KBM-7 (cell line): ENCODE measurements at places on chromosomes 3 and 15.

DNA sequence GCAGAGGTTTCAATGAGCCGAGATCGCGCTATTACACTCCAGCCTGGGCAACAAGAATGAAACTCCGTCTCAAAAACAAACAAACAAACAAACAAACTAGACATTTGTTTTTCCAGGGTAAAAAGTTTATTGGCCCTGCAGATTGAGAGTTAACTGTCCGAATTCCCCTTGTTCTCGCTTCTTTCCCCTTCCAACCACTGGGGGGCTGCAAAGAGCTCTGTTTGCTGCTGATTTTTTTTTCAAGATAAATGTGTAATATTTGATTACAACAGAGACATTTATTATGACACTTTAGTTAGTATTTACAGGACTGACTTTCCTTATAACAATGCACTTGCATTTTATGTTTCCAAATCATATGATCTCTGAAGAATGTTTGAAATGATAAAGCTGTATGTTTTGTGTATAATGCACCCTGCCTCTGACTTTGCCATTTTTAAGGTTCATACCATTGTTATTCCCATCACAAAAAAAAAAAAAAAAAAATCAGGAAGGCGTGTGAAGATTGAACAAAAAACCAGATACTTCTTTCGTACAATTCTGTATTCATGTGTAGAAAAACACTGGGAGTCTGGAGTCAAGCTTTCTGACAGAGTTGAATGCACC is 2.8 kb downstream of the CLSTN2 start:
- DNase-seq, result peak; percentile 41

DNA sequence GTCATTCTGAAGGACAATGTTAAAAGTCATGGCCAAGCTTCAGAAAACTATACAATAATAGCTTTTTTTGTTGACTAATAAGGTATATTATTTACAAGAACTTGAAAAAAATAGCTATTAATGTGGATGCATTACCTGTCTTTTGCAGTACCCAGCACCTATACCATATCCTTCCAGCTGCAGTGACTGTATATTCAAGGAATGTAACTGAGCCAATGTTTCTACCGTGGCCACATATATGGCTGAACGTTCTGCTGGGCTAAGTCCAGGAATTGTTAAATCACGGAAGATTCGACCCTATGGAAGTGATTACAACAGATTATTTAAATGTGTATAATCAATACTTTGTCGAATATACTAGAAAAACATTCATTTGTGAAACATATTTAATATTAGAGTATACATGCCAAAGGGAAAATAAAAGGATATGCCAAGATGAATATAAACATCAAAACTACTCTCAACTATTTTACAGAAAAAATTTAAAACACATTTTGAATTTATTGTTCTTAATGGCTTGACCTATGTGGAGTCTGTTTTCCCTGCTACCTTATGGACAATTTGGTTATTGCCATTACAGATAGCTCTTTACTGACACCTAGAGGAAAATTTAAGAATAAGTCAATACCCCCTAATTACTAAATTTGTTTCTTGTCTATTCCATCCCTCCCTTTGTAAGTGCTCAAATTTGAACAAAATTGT is 17.6 kb downstream of the ACAD11 start:
- peak; percentile 80 for DNase-seq

DNA sequence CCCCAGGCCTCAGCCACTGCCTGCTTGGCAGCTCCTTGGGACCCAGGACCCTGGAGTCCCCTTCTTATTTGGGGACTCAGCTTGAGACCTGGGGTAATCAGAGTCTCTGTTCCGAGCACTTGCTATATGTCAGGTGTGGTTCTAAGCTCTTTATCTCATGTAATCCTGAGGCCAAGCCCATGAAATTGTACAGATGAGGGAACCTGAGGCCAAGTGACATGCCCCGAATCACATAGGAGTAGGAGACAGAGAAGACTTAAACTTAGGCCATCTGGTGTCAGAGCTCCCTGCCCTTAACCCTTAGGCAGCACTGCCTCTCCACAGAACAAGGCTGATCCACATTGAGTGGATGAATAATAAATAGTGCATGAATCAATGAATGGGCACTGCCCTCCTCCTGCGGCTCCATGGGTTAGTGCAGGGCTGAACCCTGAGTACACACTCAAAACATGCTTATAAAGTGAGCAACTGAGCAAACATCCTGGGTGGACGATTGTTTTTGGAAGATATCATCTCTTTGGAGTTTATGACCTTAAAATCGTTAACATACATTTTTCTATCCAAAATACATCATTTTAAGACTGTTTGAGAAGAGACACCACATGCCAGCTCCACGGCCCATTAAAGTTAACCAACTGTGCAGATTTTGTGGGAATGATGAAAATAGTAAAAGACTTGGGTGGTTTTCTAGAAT is 33.2 kb upstream of the IQSEC1 start:
- no peak for DNase-seq

DNA sequence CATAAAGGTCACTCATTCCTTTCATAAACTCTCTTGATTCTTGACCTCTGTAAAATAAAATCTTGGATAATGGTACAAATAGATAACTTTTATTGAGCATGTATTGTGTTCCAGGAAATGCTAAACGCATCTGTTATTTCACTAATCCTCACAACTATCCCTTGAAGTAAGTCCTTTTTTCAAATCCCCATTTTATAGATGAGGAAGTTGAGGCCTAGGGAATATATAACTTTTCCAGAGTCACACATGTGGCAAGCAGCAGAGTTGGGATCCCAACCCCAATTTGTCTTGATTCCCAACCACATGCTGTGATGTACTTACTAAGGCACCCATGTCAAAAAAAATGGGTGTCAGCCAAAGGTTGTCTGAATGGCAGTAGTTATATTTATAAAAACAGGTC is 6.3 kb downstream of the VPS39 start:
- no peak for DNase-seq

DNA sequence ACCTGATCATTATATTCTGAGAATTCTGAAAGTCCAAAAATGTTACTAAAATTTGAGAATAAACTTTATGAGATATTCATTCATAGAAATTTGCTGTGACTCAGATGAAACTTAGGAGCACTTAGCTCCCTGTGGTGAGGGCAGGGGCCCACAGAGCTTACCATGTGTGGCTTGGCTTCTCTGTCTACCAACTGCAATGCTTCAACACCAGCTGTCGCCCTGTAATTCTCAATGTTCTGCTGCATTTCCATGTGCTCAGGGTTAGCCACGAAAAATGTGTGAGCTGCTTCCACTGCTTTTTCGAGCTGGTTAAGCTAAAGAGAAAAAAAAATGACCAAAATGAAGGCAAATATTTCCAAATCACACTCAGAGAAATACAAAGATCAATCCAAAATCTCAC is 125.6 kb downstream of the P3H2 start:
- no peak for DNase-seq

DNA sequence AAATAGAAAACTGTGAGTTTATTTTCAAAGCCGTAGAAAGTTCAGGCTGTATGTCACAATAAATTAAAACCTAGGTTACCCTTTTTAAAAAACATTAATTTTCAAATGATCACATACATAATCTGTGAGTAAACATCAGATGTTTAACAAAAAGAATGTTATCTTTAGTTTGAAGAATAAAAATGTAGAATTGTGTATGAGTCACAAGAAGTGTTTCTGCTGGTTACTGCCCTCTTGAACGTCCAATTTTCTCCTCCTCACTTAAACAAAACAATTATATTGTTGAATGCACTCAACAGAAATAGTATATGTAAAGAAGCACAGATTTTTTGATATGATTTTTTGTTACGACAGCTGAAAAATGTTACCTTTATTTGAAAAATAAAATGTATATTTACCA is 855.1 kb downstream of the ROBO1 start:
- DNase-seq, result no peak

DNA sequence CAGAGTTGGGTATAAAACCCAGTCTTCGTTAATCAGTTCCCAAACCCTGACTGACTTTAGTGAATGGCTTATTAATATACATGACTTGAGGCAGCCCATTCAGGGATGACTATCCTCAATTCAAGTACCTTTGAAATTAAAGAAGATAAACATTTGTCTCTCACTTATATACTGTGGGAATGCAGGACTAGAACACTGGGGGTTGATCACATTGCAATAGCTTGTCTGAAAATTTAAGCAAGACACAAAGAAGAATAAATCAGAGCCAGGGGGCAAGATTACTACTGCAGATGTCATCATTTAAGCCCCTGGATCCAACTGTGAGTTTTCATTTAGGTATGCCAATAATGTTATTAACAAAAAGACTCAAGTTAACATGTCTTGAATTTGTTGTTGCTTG is 647.7 kb downstream of the ZPLD1 start:
- DNase-seq, result no peak

DNA sequence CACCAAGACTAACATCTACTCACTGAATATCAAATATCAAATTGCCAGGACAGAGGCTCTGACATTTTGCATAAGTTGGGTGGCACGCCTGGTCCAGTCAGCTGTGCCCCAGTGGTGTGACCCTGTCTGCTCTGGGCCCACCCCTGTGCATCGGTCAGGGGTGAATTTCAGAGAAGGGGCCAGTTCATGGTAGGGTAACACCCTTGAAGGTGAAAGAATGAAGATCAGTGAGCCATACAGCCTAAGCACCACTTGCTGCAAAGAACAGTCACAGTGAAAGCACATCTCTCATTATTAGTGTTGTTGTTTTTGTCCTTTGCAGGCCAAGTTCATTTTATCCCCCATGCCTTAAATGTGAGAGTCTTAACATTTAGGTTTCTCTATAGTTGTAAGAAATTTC is 86.8 kb downstream of the MYRIP start:
- no peak for DNase-seq

DNA sequence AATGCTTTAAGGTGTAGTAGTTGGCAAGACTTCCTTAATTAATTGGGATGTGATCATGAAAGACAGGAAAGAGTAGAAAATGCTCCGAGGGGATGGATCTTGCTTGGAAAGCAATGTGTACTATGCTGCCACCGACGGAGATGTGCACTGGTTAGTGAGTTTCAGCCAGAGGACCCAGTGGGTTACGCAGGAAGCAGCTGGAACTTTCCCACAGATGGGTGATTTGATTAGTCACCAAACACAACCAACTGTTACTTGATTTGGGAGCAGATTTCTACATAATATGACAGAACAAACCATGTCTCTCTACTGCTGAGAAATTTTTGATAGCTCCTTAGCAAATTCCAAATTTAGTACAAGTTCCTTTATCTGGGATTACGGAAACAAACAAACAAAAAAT is 245.4 kb upstream of the MCTP2 start:
- no peak for DNase-seq

GRCh38 chr15:58568157-58568571 is 136.4 kb downstream of the LIPC start:
- peak; percentile 90 for DNase-seq

- no peak for DNase-seq
Measured at GRCh38 chr3:194100856-194101390, 35.0 kb upstream of the HES1 start.

DNA sequence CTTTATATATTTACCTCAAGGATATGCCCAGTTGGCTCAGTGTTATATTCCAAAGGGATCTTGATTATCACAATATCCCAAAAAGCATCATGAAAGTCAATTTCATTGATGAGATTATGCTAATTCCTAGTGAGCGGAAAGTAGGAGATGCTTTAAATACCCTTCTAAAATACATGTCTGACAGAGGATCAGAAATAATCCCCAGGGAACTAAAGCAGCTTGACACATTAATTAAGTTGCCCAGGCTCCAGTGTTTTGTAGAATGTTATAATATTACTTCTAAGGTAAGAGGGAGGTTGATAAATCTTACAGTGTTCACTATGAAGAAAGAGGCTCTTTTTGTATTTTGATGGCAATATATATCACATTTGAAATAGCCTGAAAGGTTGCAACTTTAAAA is 767.5 kb upstream of the ROBO1 start:
- no peak for DNase-seq

DNA sequence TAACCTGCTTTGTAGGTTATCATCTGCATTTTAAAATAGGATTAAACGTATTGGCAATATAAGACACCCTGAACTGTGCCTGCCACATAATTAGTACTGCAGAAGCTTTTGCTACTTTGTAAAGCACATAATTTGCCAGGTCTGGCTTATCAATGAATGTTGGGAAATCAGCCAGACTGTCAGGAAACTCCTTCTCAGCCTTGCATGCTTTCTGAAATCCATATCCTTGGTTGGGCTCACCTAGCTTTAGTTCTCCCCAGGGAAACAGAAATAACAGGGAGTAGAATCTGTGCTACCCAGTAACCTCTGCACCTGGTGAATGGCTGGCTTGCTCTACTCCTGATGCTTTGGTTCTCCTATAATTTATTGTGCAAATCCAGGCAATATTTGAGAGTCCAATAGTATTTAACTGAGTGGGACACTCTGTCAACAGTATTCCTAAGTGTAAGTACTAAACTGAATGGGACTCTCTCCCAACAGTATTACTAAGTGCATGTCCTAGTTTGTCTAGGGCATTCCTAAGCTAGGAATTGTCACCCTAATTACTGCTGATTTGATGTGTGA is 354.5 kb downstream of the WDR72 start:
- no peak for DNase-seq

DNA sequence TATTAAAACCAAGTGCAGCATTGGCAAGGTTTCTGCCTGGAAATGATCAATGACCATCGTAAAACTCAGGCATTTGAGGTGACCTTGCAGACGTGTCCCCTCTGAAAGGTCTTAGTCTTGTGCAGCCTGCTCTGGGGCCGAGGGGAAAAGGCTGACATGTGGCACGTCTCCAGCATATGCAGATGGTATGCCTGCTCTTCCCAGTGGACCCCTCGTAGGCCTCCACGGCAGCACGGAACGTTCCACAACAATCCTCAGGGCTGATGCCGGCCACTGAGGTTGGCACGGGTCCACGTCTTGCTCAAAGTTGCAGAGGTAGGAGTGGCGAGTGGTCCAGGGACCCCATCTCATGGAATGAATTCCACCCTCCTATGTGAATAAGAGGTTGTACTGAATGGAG is 247.5 kb upstream of the LYSMD4 start:
- DNase-seq, result no peak

GRCh38 chr3:10188804-10189556 is 24.3 kb downstream of the IRAK2 start:
- no peak for DNase-seq

DNA sequence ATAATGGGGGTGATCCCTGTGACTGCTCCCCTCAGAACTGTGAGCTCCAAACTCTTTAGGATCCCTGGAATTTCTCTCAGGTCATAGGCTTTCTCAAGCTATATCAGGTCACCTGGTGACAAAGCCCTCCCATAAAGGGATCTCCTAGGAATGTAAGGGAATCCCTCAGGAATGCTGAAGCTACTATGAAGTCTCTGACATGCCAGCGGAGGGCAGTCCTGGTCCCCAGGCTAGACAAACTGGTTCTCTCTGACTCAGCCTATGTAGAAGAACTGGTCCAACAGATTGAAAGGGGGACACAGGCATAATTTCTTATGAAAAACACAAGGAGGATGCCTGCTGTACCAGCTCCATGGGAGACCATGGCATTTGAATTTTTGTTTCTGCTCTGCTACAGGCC is 6.7 kb downstream of the LPCAT4 start:
- DNase-seq, result no peak

- no peak for DNase-seq
Measured at GRCh38 chr3:79651536-79652065, 116.2 kb downstream of the ROBO1 start.

- DNase-seq, result no peak
Measured at GRCh38 chr3:127536830-127537812, 53.4 kb downstream of the TPRA1 start.
